ENCODE measurements at places on chromosomes 6 and 20.

- DNase-seq = no peak
Measured at GRCh38 chr6:62323818-62324431, 37.9 kb upstream of the KHDRBS2 start.

DNA sequence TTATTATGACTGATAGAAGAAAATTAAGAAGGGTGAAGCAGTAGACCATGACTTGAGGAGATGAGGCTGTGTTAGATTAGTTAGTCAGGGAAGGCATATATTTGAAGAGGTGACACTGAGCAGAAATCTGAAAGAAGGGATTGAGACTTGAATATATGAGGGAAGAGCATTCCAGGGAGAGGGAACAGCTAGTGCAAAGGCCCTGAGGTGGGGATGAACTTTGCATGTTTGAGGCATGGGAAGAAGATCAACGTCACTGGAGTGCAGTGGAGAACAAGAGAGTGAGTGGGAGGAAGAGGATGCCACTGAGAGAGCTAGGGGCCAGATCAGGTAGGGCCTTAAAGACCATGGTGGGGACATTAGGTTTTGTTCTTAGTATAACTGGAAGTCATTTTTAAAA, 119.0 kb downstream of the ZDHHC14 start:
- no peak for DNase-seq

DNA sequence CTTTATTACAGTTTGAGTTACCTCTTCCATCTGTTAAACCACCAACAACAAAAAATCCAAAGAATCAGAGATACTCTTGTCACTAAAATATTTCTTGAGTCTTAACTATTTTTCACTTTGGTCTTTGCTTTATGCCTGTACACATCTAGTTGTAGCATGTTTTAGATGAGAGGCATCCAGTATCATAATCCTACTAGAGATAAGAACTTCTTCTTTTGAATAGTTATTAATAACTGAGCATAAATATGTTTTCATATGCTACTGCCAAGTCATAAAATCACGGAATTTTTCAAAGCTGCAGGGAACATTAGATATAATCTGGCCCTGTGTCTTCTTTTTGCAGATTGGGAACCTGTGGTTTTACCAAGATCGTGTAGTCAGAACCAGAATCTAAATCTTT, 55.3 kb downstream of the STK4 start:
- no peak for DNase-seq

GRCh38 chr20:41154436-41155176, 17.3 kb downstream of the PLCG1 start:
- no peak for DNase-seq

DNA sequence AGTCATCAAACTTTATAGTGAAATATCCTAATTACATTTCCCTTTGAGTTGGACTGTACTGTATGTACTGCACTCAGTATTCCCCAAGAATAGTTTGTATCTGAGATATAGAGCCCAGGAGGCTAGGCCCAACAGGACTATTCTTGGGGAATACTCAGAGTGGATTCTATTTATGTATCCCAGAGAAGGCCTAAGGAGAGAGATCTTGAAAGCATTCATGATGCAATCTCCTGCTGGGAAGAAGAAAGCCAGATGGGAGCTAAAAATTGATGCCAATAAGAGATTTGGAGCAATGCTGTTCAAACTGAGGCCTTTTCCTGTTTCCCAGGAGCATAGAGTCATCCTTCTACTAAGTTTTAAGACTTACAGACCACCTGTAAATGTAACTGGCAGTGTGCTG, 452.1 kb upstream of the PLCB4 start:
- no peak for DNase-seq

DNA sequence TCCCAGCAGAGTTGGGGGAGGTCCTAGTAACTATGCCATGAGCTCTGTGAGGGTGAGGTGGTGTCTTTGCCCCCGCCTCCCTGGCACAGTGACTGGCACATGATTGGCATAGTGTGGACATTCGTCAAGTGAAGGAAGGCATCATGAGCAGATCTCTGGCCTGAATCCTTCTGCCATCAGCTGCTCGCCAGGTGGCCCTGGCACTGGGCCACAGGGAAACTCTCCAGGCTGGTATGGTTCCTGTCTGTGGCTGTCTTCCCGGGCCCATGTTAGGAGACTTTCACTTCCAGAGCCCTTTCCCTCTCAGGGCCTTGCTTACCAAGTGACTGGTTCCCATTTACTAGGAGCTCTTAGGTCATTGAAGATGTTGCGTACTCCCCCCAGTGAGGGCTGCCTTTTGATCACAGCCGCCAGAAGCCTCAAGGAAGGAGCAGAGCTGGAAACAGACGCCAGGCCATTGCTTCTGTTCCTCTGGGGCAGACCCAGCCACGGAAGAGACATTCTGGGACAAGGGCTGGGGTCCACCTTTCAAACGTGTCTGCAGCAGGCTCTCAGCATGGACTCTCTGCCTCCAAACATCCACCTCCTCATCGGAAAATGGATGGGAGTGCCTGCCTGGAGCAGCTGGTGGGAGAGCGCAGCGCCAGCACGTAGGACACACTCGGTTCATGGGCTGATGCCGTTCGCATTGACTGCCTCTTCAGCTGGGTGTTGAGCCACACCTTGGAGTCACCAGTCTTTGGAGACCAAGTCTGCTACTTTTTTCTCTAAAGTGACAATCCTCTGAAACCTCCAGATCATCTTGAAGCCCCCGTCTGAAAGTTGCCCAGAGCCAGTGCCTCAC, 67.2 kb downstream of the PTPN1 start:
- peak; percentile 24 for DNase-seq

GRCh38 chr6:71334768-71335167, 46.2 kb downstream of the OGFRL1 start:
- DNase-seq = peak; percentile 89

- no peak for DNase-seq
Measured at GRCh38 chr20:51286758-51287157, 255.8 kb downstream of the NFATC2 start.

- no peak for DNase-seq
Measured at GRCh38 chr6:100117680-100118079, 123.7 kb upstream of the MCHR2 start.

Measured in inflammatory macrophage treated with lipopolysaccharide for 4 hours (primary cell).